NCI-H187 treated with DMSO at 0.1 percent for 48 hours (cell line): ENCODE measurements at places on chromosomes 2 and 18.
A peak's percentile ranks its signal among the peaks of the same experiment; 100 is the strongest.

GRCh38 chr2:15311201-15311907 is 249.8 kb downstream of the NBAS start:
- DNase-seq: no peak

DNA sequence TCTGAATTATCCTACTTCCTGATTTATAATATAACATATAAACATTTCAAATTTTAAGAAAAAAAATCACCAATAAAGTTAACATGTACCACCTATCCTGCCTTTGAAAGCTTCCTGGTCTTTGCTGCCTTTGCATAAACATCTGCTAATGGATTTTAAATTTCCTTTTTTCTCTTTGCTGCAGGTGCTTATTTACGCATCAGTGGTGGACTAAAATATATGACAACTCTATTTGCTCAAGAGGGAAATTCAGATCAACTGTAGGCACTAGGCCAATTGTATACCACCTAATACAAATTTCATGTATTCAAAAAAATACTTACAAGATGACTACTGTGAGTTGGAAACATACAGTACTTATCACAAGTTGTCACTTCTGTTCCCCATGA is 57.2 kb downstream of the RAD51AP2 start:
- peak; percentile 17 for DNase-seq

DNA sequence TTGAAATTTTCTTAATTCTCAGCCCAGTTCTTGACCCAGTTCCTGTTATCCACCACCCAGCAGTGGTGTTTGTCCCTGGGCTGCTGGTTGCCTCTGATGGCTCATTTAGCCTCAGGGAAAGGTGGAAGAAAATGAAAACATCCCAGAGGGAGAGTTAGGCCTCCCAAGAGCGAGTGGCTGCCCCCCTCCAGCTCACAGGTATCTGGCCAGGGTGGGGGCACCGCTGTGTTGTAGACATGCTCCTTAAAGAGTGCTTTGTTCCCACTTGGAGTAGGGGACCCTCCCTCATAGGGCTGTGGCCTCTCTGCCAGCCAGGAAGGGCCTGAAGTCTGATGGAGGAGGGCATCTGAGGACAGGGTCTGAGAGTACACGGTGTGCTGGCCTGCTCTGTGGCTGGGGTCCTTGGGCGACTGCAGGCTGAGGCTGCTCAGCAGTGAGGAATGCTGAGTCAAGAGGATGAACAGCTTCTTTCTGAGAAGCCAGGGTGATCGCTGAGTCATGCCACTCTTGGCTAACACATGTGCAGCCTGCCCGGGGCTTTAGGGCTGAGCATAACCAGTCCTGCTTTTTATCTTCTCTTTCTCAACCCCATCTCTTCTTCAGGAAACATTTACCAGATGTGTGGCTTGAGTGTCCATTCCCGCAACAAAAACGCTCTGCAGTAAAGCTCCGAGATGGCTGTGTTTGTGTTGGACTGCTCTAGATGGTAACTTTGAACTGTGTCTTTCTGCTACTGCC is 72.3 kb downstream of the IL1R2 start:
- DNase-seq: no peak

GRCh38 chr2:64090264-64090663 is 54.0 kb downstream of the PELI1 start:
- peak; percentile 99 for DNase-seq

DNA sequence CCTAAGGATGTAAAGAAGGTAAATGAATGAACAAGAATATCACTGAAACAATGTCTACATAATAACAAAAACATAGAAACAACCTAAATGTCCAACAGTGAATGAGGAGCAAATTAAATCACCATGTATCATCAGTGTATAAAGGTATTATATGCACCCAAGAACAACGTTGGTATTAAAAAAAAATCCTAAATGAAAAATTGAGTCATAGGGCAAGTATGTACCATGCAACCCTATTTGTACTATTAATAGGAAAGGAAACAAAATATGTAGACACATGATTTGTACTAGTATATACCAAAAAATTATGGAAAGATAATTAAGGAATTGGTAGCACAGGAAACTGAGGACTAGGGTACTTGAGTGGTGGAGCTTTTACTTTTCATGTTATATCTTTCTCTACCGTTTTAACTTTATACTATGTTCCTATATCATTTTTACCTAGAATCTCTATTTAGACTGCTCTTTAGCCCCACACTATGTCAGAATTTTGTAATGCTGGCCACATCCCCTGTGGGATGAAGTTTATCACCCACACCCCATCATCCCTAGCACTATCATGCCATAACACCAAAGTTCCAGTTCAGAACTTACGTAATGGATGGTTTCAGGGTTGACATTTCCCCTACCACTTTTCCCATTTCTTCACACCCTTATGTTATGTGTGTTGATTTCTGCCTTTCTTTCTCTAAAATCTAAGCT is 25.6 kb downstream of the IKZF2 start:
- no peak for DNase-seq

GRCh38 chr2:67394734-67395133 is 2.4 kb upstream of the ETAA1 start:
- no peak for DNase-seq

- no peak for DNase-seq
Observed at GRCh38 chr2:21406911-21407310, 283.1 kb downstream of the TDRD15 start.

GRCh38 chr2:120567128-120567527 is 168.5 kb upstream of the GLI2 start:
- DNase-seq: no peak

GRCh38 chr2:151032741-151033191 is 228.9 kb downstream of the RBM43 start:
- DNase-seq: no peak

- no peak for DNase-seq
Observed at GRCh38 chr2:145155196-145155595, 635.3 kb upstream of the ZEB2 start.

GRCh38 chr2:193841384-193842150 is 1646.8 kb upstream of the TMEFF2 start:
- DNase-seq: no peak

DNA sequence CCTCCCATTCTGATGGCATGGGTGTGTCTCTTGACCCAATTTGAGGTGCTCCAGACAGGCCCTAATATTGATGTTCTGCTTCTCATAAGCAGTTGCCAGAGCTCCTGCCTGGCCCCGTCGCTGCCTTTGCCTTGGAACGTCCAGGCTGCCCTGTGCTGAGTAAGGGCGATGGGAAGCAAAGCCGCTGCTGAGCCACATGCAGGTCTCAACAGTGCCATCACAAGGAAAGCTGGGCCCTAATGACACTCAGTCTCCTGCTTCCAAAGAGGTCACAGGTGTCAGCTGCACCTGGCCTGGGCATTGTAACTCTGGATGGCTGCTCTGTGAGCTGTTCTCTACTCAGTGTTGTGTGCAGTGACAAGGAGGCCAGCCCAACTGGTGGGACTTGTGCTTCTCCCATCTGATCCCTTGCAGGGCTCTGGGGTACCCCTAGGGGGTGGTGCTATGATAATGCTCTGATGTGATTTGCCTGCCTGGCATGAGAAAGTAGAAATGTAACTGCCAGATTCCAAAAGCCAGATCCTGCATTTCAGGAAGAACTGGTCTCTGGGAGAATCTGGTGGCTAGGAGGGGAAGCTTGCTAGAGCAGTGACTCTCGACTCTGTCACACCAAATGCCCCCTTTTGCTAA is 8.7 kb downstream of the TTC39C start:
- no peak for DNase-seq

GRCh38 chr2:27282892-27283291 is 663 bp downstream of the TRIM54 start:
- no peak for DNase-seq

DNA sequence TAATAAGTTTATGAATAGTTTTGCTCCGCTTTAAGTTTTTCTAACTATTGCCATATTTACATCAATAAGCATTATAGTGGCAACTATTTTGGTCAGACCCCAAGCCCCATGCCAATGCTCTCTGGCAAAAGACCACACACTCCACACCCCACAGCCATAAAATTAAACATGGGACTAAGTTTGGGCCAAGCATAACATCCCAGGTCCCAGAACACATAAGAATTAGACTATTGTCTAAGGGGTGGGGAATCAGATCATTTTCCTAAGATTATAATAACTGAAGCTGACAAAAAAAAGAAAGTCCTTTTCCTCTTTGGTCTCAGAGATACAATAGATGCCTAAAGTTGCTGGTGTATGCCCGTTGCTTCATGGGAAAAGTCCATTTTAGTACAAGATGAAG is 46.3 kb downstream of the EXOC6B start:
- no peak for DNase-seq

DNA sequence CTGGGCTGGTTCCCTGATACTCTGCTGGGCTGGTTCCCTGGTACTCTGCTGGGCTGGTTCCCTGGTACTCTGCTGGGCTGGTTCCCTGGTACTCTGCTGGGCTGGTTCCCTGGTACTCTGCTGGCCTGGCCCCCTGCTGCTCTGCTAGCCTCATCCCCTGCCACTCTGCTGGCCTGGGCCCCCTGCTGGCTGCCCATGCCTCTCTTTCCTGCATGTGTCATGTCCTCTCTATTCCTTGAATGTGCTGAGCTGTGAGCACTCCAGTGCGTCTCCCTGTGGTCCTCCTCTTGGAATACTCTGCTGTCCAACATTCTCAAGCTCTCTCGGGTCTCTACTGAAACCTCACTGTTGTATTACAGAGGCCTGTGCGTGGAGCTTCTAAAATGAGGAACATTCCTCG is 216.3 kb downstream of the RNF144A start:
- DNase-seq: no peak

GRCh38 chr2:46997329-46997728 is 81.7 kb upstream of the MCFD2 start:
- no peak for DNase-seq

GRCh38 chr2:201378496-201379397 is 21.6 kb upstream of the FLACC1 start:
- no peak for DNase-seq

GRCh38 chr2:54763636-54764291 is 40.3 kb downstream of the EML6 start:
- no peak for DNase-seq

GRCh38 chr2:177758591-177759371 is 313.8 kb downstream of the PDE11A start:
- no peak for DNase-seq

- no peak for DNase-seq
Observed at GRCh38 chr2:100494712-100495111, 24.4 kb downstream of the NMS start.

DNA sequence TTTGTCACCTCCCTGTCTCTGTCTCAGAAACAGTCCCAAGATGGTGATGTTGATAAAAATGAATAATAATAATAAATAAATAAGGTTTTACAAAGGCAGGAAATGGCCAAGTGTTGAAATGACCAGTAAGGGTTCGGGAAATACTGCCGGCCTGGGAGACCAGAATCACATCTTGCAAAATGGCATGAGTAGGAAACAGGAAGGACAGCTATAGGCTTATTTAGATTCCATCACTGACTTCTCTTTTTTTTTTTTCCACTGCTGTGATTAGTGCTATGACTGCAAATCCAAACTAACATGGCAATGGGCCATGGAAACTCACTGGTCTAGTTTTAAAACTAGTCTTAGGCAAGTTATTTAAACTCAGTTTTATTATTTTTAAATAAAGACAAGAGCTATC is 60.6 kb downstream of the SCN1A start:
- no peak for DNase-seq

- no peak for DNase-seq
Observed at GRCh38 chr2:181832015-181832414, 59.5 kb upstream of the ITPRID2 start.

DNA sequence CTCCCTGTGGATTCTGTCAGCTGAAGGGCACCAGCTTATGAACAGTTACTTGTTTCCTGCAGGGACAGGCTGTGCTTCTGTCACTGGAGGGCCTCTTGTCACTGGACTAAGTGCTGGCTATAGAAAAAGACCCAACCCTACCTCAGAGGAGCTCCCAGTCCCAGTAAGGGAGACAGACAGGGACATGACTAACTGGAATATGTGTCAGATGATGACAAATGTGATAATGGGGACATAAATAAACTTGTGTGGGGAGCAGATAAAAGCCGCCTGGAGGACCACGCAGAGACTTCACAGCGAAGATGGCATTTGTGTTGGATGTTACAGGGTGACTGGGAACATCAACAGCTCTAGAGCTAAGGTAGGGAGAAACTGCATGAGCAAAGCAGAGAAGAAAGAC is 95.0 kb downstream of the MAPRE2 start:
- DNase-seq: no peak

DNA sequence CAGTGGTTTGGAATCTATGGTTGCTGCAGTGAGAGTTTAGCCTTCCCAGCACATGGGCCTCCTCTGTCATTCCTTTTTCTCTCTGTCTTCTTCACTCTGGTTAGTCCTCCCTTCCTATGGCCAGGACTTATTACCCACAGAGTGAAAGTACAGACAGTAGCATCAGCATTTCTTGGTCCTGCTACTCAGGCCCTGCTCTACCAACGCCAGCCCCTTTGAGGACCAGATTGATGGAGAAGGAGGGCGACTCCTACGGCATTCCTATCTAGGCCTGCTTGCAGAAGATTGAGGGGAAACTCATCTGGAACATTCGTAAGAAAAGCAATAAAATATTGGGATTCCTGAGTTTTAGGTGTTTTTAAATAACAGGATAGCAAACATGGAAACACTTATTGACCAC is 43.5 kb downstream of the BMP10 start:
- no peak for DNase-seq

- DNase-seq: no peak
Observed at GRCh38 chr2:222448748-222449181, 24.4 kb downstream of the SGPP2 start.

- DNase-seq: no peak
Observed at GRCh38 chr18:7232218-7232617, 1.3 kb downstream of the LRRC30 start.

DNA sequence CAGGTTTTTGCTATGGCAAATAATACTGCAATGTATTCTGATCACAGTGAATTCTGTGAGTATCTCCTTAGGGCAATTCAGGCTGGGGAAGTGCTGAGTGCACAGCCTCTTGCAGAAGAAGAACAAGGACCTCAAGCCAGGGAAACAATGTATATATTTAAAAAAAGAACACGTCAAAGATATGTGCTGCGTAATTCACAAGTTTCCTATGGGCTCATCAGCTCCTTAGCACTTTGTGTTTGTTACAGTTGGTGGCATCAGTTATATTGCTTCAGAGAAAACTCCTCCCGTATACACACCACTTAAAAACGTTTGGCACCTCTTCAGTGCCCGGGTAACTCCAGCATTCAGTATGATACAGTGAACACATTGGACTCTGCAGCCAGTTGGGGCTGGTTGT is 16.5 kb upstream of the MARCO start:
- DNase-seq: no peak

DNA sequence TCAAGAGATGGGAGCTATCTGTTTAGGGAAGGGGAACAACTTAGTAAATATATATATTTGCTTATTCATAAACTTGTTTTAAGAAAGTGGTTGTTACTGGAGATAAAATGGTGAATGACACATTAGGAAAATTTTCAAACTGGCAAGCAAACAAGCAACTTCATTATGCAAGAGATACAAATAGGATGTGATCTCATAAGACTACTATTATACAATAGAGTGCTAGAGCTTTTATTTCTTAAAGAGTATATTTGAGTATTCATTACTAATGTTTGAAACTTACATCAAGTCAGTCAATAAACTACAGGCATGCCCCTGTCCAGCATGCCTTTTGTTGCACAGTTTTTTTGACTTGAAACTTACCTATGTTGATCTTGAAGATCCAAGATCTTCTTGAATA is 355.2 kb upstream of the KCNJ3 start:
- DNase-seq: no peak
